ENCODE measurements at places on chromosomes 7 and 10.

GRCh38 chr7:117041822-117042221, 88.5 kb downstream of the ST7 start:
- DNase-seq = no peak

GRCh38 chr10:47376522-47377220, 7.4 kb downstream of the ZNF488 start:
- no peak for DNase-seq

- DNase-seq = no peak
Measured at GRCh38 chr10:129954492-129955315, 9.4 kb downstream of the EBF3 start.

- no peak for DNase-seq
Measured at GRCh38 chr10:87925570-87925969, 62.1 kb downstream of the PTEN start.

- DNase-seq = no peak
Measured at GRCh38 chr7:87933605-87933952, 472 bp upstream of the ADAM22 start.

DNA sequence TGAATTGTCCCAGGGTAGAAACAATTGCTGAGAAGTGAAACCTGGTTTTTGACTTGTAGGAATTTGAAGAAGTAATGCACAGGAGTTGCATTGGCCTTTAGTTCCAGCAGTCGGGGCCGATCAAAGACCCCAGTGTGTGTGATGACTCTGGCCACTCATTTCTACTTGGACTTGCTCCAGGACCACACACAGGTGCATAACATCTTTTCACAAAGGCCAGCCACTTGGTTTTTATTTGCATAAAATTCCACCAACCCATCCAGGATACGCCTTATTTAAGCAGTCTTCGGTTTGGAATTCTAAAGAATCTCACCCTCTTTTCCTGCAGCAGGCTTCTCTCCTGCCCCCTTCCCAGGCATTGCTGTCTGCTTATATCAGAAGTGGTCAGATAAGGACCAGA, 162.0 kb upstream of the HABP2 start:
- no peak for DNase-seq
